Airway epithelial cell (primary cell): ENCODE measurements at places on chromosomes 6 and 20. TPM values are rescaled to one million over a fixed set of nuclear protein-coding genes. Genes with fewer than 3 reads are reported as not detected.

The TPD52L1 gene
- total RNA-seq, result 102 and 114 TPM in 2 replicates

The POLR1H gene
- total RNA-seq, result 34.3 and 54.7 TPM in 2 replicates

The TRIM31 gene
- total RNA-seq, result 0.05 TPM in 1 of 2 replicates, not detected in the other

The FAM83B gene
- 35.7 and 48.0 TPM in 2 replicates for total RNA-seq

The SPATA25 gene
- 0.33 TPM in 1 of 2 replicates, not detected in the other for total RNA-seq

The LY86 gene
- not detected in 2 replicates for total RNA-seq

The OPRM1 gene
- 0.42 TPM in 1 of 2 replicates, not detected in the other for total RNA-seq

The NMBR gene
- 0.14 TPM in 1 of 2 replicates, not detected in the other for total RNA-seq

The PTCRA gene
- not detected in 2 replicates for total RNA-seq

The AGER gene
- 1.2 and 2.0 TPM in 2 replicates for total RNA-seq

The MUC22 gene
- total RNA-seq, result not detected in 2 replicates

The HDGFL1 gene
- total RNA-seq, result not detected in 2 replicates

The DYNLT1 gene
- 142 and 149 TPM in 2 replicates for total RNA-seq

The ENPP5 gene
- total RNA-seq, result 0.74 and 0.92 TPM in 2 replicates

The AKAP12 gene
- total RNA-seq, result 7.0 and 8.6 TPM in 2 replicates

The PDE10A gene
- 0.05 and 0.14 TPM in 2 replicates for total RNA-seq

The RSPH9 gene
- 0.14 and 0.23 TPM in 2 replicates for total RNA-seq
